ENCODE measurements at places on chromosomes 16 and 17.

DNA sequence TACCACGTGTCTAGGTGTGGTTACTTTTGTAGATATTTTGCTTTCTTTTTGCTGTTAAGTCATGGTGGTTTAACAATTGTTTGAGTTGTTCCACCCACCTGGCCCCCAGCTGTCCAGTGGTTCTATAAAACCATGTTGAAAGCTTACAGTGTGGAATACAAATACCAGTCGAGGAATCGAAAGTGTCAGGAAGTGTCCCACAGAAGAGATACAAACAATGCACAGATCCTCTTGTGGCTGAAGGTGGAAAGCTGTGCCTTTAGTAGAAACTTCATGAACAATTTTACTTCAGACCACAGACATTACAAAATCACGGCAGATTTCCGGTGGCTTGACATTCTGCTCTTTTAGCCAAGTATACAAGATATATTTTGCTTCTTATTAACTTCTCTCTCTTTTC lies 782.4 kb upstream of the SOX9 start:
- DNase-seq = peak; percentile 58

GRCh38 chr16:22734368-22734767 lies 79.6 kb upstream of the HS3ST2 start:
- no peak for DNase-seq

DNA sequence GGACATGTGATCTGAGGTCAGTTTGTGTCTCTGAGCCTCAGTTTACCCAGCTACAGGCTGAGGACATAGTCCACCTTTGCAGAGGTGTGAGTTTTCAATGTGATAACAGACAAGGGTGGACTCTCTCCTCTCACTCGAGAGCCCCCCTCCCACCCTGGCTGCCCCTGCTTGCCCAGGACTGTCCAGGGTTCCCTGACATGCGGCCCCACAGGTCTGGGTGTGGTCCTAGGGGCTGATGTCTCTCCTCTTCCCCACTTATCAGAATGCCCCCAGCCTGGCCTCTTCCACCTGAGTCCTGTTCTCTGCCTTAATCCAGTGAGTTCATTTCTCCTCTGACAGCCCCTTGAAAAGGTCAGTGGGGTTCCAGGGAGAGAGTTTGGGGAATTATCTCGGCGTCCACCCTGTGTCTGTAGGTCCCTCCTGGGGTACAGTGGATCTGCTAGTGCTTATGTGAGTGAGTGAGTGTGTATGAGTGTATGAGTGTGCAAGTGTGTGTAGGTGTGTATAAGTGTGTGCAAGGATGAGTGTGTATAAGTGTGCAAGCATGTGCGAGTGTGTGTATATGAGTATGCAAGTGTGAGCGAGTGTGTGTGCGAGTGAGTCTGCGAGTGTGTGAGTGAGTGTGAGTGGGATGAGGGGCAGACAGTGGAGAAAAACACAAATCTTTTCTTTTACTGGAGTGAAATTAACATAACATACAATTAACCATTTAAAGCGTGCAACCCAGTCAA lies 175.0 kb downstream of the IRF8 start:
- no peak for DNase-seq

DNA sequence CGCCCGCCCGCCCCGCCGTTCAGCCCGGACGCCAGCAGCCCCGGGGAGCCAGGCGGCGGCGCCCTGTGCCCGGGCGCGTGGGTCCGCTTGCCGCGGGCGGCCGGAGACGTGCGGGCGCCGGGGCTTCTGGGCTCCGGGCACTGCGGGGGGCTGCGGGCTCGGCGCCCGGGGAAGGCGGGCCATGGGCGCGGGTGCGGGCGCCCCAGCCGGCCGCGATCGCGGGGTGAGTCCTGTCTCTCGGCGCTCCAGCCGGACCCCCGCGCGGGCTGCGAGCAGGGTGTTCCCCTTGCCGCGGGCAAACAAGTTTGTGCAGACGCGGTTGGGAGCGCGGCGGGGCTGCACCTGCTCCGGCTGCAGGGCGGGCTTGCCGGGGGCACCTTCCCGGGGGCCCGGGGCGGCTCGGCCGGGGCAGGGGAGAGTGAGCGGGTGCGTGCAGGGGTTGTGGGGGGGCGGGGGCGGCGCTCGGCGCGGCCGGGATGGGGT lies 292 bp downstream of the WSCD1 start:
- no peak for DNase-seq

DNA sequence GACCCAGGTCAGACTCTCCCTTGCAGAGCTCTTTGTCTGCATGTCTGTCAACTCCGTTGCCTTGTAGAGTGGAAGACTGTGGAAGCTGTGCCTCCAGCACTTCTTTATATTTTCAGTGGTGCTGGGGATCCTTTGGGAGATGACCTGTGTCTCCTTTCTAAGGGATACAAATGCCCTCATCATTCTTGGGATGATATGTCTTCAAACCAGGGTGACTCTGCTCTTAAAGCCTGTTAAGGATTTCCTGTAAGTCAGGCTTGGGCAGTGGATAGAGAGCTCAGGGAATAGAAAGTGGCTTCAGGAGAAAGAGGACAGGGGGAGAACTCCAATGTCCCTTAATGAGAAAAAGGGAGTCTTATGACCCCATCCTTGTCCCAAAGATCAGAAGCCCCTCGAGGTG lies 1.5 kb downstream of the HOXB3 start:
- no peak for DNase-seq

- DNase-seq = no peak
These were observed at the start of gene ALOX12B for GRCh38 chr17:8087075-8087951. TSS of gene ALOX12B (minus strand) at chr17:8087716. CDS start at chr17:8087442, 274 bp downstream.

Measured in EL (cell line).